Progenitor cell of endocrine pancreas (in vitro differentiated cells): ENCODE measurements at places on chromosomes 16 and 17. TPM values are rescaled to one million over a fixed set of nuclear protein-coding genes. Genes with fewer than 3 reads are reported as not detected.

DNA sequence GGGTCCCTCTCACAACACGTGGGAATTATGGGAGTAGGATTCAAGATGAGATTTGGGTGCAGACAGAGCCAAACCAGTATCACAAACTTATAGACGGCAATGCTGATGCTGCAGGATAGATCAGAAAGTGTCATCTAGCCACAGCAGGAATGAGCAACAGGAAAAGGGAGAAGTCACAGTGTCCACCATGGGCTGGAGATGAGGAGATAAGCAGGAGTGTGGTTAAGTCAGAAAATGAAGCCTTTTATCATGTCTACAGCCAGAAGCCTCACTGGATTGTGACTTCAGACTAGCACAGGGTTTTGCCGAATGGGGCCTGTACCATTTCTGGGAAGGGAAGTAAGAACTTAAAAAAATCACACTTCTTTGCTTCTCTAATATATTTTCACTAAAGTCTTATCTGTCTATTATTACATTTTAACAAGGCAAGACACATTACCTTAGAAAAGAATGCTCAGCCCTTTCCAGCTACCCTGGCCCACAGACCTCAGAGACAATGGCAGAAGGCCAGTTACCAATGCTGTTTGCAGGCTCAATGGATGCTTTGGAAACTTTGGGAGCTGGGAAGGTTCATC lies 490.2 kb upstream of the SALL1 start:
- no peak overlapping the region for H3K4me3 ChIP-seq
- H3K27ac ChIP-seq: no peak overlapping the region
- peaks cover 42% of the 10 kb centered on the region for H3K27me3 ChIP-seq
- peaks cover 3% of the 10 kb centered on the region for H3K4me1 ChIP-seq

Gene FA2H
- total RNA-seq: 2.7 and 3.3 TPM in 2 replicates

GRCh38 chr17:69997332-69997731 lies 77.7 kb upstream of the KCNJ16 start:
- H3K36me3 ChIP-seq: no peaks in the 10 kb centered on the region
- no peaks in the 10 kb centered on the region for H3K27me3 ChIP-seq
- H3K4me3 ChIP-seq: no peak overlapping the region
- no peak overlapping the region for H3K27ac ChIP-seq
- H3K4me1 ChIP-seq: no peaks in the 10 kb centered on the region

Gene CXCL16
- total RNA-seq: 4.0 and 4.3 TPM in 2 replicates

- peaks cover 4% of the 10 kb centered on the region for H3K4me1 ChIP-seq
- no peaks in the 10 kb centered on the region for H3K27me3 ChIP-seq
- H3K27ac ChIP-seq: no peak overlapping the region
- H3K4me3 ChIP-seq: no peak overlapping the region
- no peak for DNase-seq
- peaks cover 5% of the 10 kb centered on the region for H3K36me3 ChIP-seq
Measured at GRCh38 chr17:57566721-57567120, 178.4 kb downstream of the CCDC182 start.

DNA sequence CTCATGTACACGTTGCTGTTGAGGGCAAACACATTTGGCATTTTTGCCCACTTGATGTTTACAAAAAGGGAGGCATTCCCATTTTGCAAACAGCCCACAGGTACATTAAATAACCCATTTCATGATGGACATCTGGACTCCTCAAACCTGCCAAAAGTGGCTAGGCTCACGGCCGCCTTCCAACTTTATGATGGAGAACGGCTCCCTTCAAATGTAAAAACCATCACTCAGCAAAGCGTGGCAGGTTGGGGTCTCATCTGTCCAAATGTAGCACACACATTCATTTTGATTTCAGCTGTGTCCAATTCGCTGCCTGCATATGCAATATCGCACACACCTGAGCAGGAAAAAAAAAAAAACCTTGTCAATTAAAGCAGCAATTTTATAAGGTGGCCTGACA lies 417.8 kb downstream of the TMEM114 start:
- H3K27ac ChIP-seq: no peak overlapping the region
- DNase-seq: no peak
- H3K27me3 ChIP-seq: peaks cover 31% of the 10 kb centered on the region
- H3K4me1 ChIP-seq: no peaks in the 10 kb centered on the region

- H3K4me1 ChIP-seq: peaks cover 36% of the 10 kb centered on the region
- peak overlapping the region; percentile 78 for H3K27ac ChIP-seq
- peaks cover 3% of the 10 kb centered on the region for H3K36me3 ChIP-seq
- peak overlapping the region; percentile 78 for H3K4me3 ChIP-seq
Measured at GRCh38 chr16:17469011-17469740, 1.6 kb downstream of the XYLT1 start.

DNA sequence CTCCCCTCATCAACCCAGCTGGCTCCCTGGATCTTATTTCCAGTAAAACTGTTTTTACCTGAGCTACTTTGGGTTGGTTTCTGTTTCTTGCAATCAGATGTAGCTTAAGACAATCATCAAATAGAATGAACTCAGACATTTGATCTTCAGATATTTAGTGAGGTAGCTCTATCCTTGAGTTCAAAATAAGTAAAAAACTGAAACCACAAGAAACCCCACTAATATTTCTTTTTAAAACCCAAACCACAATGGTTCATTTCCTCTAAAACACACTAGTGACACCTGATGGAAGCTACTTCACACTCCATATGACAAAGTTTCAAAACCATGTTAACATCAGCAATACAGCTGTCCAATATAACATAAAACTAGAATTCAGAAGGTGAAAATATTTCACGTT lies 37.8 kb downstream of the CACNG1 start:
- H3K36me3 ChIP-seq: peaks cover 21% of the 10 kb centered on the region
- no peaks in the 10 kb centered on the region for H3K27me3 ChIP-seq
- H3K4me3 ChIP-seq: no peak overlapping the region
- no peak overlapping the region for H3K27ac ChIP-seq

GRCh38 chr17:49552070-49552751 lies 23.5 kb upstream of the NXPH3 start:
- no peak overlapping the region for H3K27ac ChIP-seq
- no peaks in the 10 kb centered on the region for H3K4me1 ChIP-seq
- no peak overlapping the region for H3K4me3 ChIP-seq
- no peaks in the 10 kb centered on the region for H3K36me3 ChIP-seq
- H3K27me3 ChIP-seq: peaks cover 16% of the 10 kb centered on the region

DNA sequence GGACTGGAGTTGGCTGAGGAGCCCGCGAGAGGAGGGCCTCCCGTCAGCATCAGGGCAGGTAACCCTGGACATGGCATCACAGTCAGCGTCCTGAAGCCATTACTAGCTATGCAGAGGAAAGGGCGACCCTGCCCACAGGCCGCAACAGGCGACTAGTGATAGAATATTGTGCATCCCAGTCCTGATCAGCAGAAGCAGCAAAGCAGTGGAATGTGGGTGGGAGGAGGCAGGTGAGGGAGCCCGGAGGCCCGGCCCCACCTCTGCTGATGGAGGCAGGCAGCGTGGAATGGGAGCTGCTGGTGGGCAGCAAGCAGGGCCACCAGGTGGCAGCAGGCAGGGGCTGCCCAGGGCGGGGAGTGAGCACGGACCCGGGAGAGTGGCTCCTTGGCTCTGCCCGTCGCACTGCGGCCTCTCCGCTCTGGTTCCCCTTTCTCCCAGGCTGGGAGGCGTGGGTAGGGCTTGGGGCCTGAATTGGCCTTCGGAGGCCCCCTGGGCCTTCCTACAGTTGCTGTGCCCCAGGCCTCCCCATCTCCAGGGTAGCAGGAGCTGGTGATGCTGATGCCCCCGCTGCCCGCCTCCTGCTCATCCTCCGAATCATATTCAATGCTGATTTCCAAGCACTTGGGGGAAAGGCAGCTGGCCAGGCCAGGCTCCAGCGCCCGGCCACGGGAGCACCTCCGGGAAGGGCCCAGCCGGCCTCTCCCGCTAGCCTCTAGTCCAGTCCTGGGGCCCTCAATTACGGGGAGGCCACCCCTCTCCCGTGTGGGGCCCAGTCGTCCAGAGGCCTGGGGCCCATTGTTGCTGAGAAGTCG lies 20.2 kb downstream of the TSPOAP1 start:
- no peaks in the 10 kb centered on the region for H3K27me3 ChIP-seq
- no peak overlapping the region for H3K4me3 ChIP-seq
- H3K4me1 ChIP-seq: no peaks in the 10 kb centered on the region
- no peak overlapping the region for H3K27ac ChIP-seq
- DNase-seq: peak; percentile 37

Gene CBFA2T3
- total RNA-seq: 12.5 and 12.9 TPM in 2 replicates
